ENCODE measurements at places on chromosomes 2 and 18.

- H3K4me1 ChIP-seq, result no peaks in the 10 kb centered on the region
- no peaks in the 10 kb centered on the region for H3K27me3 ChIP-seq
- no peak overlapping the region for H3K4me3 ChIP-seq
These were observed 204.9 kb downstream of the PTGR3 start for GRCh38 chr18:75003764-75004690.

DNA sequence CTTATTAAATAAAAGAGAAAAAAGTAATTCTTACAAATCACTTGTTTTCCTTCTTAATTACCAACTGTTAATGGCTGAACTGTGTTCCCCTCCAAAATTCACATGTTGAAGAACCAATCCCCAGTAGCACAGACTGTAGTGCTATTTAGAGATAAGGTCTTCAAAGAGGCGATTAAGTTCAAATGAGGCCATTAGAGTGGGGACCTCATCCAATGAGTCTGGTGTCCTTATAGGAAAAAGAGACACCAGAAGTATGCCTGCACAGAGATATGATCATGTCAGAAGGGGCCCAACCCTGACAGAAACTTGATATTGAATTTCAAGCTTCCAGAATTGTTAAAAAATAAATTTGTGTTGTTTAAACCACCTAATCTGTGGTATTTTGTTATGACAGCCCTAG lies 89.8 kb downstream of the MEMO1 start:
- DNase-seq, result no peak
- H3K4me3 ChIP-seq, result no peak overlapping the region
- peaks cover 12% of the 10 kb centered on the region for H3K36me3 ChIP-seq
- H3K27me3 ChIP-seq, result no peaks in the 10 kb centered on the region

DNA sequence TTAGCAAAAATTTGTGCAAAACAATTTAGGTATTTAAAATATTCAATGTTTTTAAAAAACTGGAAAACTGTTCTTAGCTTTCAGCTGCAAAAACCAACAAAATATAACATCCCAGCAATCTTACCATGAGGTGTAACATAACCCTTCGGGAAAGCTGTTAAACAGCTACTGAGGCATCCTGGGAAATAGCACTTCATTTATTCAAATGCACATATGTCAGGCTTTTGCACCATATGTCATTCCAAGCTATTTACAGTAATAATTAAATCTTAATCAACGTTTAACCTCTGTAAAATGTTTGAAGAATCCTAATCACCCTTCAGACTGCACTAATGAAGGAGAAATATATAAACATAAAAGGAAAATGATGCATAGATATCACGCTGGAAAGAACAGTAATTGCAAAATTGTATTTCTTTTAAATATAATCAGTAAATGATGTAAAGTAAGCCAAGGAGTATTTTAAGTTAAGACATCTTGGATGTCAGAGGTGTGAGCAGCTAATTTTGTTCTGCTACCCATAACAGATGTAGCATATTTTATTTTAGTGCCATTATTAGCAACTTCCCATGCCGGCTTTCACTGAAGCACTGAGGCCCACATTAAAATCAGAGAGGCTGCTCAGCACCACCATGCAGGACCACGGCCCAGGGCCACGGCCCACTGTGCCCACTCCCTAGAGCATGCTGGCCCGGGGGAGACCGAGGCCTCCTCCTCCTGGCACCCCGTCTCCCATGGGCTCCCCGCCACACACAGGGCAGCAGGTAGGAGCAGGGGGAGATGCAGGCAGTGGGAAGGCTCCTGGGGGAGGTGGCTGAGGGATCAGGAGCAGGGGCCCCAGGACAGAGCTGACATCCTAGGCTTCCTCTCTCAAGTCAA lies 30.9 kb downstream of the EMX1 start:
- H3K27me3 ChIP-seq, result peaks cover 2% of the 10 kb centered on the region
- no peak for DNase-seq
- no peak overlapping the region for H3K27ac ChIP-seq
- H3K4me3 ChIP-seq, result no peak overlapping the region
- H3K4me1 ChIP-seq, result peaks cover 3% of the 10 kb centered on the region

DNA sequence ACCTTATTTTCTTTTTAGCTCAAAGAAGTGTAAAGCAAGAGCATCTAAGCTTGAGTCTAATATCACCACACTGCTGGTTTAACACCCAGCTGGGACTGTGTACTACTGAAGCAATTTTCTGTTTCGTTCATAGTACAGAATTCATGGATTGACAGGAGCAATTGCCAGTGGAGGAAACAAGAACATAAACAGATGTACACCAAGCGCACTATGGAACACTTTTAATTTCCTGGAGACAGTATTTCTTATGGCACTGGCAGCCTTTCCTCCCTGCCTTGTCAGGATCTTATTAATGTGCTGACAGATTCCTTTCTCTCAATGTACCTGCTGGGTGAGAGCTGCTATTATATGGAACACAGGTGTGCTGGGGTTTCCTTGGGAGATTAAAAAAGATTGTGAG lies 4.2 kb upstream of the LANCL1 start:
- no peak for DNase-seq
- H3K27me3 ChIP-seq, result no peaks in the 10 kb centered on the region
- H3K4me3 ChIP-seq, result no peak overlapping the region
- H3K36me3 ChIP-seq, result peaks cover 9% of the 10 kb centered on the region
- peaks cover 27% of the 10 kb centered on the region for H3K4me1 ChIP-seq
- H3K27ac ChIP-seq, result no peak overlapping the region

Data from activated T-helper 1 cell treated with anti-CD3 and anti-CD28 coated beads, Interleukin-12 subunit alpha, Interleukin-12 subunit beta, Interleukin-2, Interleukin-4 antibody, amounts not matched to agents 30 ng/mL and 10 ng/mL and 1 ng/mL, durations not matched to agents 14 hours and 24 hours and 36 hours (primary cell).